ENCODE measurements at places on chromosomes 16 and 17. TPM values are rescaled to one million over a fixed set of nuclear protein-coding genes. Genes with fewer than 3 reads are reported as not detected.

DNA sequence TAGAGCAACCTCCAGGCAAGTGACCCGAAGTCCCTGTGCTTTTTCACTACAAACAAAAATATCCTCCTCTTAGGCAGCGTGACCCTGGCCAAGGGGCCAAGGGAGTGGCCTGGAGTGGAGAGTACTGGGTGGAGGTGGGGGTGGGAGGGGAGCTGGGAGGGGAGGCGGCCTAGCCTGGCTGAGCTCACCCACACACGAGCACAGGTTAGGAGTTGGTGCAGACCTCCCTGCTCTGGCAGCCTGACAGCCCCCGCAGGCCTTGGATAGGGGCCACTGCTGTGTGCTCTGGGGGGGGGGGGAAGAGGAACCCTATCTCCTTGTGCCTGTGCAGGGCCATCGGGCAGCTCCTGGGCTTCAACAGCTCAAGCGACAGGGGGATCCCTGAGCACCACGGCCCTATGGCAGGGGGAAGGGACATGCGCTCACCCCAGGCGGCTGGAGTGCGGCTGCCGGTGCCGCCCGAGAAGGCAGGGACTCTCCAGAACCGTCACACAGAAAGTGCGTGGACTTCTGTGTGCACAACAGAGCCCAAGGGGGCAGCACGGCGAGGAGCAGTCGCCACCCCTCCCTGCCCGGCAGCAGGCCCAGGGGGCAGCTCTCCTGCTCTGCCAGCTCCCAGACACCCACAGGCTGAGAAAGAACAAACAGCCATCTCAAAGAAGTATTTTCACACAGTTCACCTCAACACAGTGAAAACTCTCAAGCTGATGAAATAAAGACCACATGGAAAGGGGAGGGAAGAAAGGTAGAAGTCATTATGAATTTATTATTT, 13.3 kb downstream of the SLC16A3 start:
- no peak for DNase-seq

DNA sequence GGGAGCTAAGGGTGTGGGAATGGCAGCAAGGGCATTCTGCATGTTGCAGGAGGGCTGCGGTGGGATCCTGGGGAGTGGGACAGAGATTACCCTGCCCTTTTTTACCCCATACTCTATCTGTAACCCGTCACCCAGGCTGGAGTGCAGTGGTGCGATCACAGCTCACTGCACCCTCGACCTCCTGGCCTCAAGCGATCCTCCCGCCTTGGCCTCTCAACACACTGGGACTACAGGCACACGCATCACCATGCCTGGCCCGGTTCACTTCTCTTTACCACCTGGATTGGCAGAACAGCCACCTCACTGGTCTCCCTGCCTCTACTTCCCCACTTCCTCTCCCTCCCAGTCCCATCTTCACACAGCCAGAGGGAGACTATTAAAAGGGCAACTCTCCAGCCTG, 9.5 kb downstream of the ZNF385C start:
- DNase-seq = no peak

DNA sequence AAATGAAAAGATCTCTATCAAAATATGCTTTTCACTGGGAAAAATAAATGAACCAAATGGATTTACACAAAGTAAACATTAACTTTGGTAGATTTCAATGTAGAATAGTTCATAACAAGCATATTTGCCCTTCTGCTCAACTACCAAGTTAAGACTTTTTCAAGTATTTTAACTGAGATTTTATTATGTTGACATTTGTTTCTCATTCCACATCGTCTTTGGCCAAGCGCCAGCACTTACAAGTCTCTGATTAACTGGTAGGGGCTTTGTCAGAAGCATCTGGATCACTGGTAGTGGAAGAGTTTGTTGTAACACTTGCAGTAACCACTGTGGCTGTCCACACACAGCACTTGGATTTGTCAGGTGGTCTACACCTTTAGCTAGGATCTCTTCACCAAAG, 22.9 kb downstream of the SLFN12L start:
- DNase-seq = no peak

DNA sequence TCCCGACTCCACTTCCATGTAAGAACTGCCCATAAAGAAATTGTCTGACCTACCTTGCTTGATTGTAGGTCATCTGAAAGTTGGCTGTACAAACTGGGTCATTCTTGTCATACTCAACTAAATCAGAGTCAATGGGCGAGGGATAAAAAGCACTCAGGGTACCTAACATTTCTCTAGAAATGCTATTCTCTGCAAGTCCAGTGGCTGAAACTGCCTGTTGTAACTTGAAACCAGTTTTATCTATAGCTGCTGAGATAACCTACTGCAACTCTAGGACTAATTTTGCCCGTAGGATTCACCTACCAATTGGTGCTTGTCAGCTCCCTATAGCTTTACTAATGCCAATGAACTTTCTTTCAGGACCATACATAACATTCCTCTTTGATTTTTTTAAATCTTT, 100.1 kb upstream of the GRIN2A start:
- DNase-seq = no peak

DNA sequence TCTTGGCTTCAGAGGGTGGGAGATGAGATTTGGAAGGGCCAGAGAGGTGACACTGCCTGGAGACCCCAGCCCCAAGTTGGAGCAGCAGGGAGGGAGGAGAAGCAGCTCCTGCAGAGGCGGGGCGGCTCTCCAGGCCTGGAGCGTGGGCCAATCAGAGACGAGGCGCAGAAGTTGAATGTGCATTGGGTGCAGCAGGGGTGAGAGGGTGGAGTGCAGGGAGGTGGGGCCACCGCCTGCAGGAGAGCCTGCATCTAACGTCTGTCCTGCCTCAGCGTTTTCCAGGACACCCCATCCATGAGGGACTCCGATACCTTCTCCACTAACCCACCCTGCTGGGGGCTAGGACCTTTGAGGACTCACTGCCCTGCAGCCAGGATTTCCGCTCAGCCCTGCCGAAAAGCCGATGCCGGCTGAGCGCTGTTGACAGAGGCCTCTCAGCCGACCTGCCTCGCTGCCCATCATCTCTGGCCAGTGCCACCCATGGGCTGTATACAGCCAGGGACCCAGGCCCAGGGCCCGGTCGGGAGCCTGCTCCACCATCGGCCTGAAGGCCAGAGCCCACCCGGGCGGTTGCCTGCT, 146.2 kb downstream of the ENGASE start:
- no peak for DNase-seq

DNA sequence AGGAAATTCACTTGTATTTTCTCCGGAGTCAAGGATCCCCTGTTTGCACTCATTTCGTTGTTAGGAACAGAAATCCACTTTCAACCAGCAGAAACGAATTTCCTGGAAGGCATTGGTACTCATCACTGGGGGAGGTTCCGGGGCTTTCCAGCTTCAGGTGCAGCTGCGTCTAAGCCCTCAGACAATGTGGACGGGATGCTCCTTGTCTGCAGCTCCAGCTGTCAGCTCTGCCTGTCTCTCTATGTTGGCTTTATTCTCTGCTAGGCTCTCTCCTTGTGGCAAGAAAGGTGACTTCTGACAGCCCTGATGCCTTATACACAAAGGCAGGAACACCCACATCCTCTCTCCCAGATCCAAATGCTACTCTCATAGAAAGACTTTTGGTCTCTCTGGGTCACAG, 183.9 kb upstream of the HSBP1 start:
- no peak for DNase-seq

DNA sequence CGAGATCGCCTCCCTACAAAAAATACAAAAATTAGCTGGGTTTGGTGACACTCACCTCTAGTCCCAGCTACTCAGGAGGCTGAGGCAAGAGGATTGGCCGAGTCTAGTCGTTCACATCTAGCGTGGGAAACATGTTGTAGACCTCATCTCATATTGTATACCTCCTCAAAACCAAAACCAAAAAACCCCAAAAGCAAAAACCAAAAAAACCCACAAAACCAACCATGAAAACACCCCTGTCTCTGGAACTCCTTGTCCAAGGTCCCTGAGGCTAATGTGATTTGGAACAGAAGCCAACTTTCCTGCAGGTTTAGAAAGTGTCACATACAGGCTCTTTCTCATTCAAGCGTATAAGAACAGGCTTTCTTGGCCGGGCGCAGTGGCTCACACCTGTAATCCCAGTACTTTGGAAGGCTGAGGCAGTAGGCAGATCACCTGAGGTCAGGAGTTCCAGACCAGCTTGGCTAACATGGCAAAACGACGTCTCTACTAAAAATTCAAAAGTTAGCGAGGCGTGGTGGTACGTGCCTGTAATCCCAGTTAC, 29.0 kb downstream of the RAB11FIP3 start:
- no peak for DNase-seq

The CCL8 gene
- 0.45 TPM for polyA plus RNA-seq

The C16orf86 gene
- 3.2 TPM for polyA plus RNA-seq

DNA sequence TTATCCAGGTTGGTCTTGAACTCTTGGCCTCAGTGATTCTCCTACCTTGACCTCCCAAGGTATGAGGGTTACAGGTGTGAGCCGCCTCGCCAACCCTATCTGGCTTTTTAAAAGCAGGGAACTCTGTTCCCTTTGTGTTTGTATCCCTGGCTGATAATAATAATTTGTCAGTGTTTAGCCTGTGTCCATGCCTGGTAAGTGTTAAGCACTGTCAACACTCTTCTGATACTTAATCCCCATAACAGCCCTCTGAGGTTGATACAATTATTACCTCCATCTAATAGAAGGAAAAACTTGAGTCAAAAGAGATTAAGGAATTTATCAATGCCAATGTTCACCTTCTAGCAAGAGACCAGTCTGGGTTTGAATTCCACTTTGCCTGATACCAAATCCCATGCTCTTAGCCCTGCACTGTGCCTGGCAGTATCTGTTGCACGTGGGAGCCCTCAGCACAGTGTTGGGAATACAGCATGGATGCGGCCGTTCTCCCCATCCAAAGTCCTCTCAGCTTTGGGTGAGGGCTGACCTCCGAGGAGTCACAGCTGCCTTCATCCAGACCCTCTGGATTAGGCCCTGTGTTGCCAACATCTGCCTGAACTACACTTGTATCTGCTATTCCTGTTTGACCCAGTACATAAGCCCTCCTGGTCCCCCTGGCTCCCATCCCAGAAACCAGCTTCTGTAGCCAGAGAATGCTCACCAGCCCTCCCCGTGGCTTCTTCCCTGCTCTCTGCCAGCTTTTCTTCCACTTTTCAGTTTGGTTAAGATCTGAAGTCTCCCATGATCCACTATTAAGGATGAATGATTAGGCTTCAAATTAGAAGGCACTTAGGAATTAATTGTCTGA, 335.6 kb upstream of the ASIC2 start:
- DNase-seq = no peak

GRCh38 chr16:4263504-4264436, 9.1 kb downstream of the TFAP4 start:
- peak; percentile 36 for DNase-seq

- peak; percentile 63 for DNase-seq
Observed at GRCh38 chr16:85205747-85206471, 93.6 kb upstream of the CIBAR2 start.

- DNase-seq = no peak
Observed at GRCh38 chr17:59907467-59907866, 14.5 kb downstream of the RPS6KB1 start.

The CACNG3 gene
- 0.01 TPM for polyA plus RNA-seq

DNA sequence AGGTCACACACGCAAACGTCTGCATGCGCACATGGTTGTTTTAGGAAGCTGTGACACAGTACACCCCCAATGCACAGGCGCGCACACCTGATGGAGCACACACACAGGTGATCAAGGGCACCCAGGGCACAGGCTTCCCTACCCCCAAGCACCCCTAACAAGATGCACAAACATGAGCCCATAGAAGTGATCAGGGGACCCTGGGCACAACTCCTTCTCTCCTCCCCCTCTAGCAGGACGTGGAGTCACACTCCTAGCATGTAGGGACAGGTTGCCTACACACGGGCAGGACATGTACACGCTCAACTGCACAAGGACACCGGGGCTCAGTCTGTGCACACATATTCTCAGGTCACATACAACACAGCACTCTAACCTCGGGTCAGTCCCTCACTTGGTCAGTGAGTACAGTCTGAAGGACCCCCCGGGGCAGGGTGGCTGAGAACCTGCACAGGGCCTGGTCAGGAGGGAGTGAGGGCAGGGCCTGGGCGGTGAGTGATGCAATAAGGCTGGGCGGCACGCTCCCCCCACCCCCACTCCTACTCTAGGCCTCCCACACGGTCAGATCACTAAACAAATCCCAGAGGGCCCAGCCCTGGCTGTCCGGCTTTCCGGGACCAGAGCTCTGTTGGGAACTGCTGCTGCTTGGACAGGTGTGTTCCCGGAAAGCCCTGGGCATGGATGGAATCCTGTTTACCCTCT, 751 bp upstream of the DOC2B start:
- DNase-seq = no peak

- DNase-seq = no peak
Observed at GRCh38 chr17:45813048-45813725, 29.1 kb downstream of the CRHR1 start.

The ASGR1 gene
- 2.9 TPM for polyA plus RNA-seq

GRCh38 chr16:28923652-28924398, 1.2 kb downstream of the RABEP2 start:
- peak; percentile 87 for DNase-seq

The DLX3 gene
- polyA plus RNA-seq = 0.06 TPM

The ABHD15 gene
- polyA plus RNA-seq = 9.4 TPM

GRCh38 chr17:72609501-72609900, 483.0 kb downstream of the SLC39A11 start:
- no peak for DNase-seq

- DNase-seq = peak; percentile 85
Observed at GRCh38 chr16:2969545-2970521, 685 bp downstream of the PAQR4 start.

DNA sequence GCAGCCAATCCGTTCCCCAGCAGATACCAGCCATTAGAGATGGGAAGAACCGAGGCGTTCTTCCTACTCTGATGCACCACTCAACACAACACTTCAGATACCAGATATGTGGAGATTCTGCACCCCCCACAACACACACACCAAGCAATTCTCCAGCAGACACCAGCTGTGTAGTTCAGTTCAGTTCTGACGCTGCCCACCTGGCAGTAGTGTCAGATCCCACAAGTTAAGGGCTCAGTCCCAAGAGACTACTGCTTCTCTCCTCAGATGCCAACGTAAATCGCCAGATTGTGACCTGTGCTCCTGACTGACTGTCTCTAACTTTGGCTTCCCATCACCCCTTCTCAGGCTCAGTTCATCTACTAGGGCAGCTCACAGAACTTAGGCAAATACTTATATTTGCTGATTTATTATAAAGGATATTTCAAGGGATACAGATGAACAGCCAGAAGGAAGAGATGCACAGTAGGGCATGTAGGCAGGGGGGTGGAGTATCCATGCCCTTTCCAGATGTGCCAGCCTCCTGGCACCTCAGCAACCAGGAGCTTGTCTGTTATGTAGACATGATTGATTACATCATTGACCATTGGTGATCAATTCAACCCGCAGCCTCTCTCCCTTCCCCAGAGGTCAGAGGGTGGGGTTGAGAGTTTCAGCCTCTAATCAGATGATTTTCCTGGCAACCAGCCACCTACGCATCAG, 110.6 kb downstream of the PRKCA start:
- no peak for DNase-seq

DNA sequence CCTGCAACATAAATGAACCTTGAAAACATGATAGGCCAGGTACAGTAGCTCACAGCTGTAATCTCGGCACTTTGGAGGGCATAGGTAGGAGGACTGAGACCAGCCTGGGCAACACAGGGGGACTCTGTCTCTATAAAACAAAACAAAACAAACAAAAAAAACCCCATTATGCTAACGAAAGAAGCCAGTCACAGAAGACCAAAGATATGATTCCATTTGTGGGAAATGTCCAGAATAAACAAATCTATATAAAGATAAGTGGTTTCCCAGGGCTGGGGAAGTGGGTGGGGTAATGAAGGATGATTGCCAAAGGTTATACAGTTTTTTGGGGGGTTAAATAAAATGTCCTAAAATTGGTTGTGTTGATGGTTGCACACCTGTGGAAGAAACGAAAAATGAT, 36.5 kb upstream of the SIAH1 start:
- DNase-seq = no peak

Measured in small intestine (tissue), 16 donors.